Trophoblast cell (in vitro differentiated cells and primary cell): ENCODE measurements at places on chromosomes 7 and 10.

DNA sequence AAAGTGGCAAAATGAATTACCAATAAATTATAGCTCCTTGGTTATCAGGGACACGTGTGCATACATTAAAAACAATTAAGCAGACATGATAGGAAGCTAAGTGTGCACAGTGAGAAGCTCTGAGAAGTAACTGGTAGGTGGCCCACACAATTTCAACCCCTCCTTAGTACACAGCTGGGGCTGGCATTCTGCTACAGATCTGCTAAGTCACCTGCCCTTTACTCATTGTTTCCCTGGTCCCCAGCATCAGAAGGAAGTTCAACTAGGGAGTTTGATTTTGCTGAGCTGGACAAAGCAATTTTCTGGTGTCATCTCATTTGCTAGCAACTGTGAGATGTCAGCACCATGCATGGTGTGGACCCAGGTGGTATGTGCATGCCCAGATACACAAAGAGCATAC, 424.1 kb upstream of the NPVF start:
- H3K36me3 ChIP-seq = no peaks in the 10 kb centered on the region
- no peaks in the 10 kb centered on the region for H3K27me3 ChIP-seq
- no peak overlapping the region for H3K4me3 ChIP-seq
- H3K4me1 ChIP-seq = peaks cover 7% of the 10 kb centered on the region
- no peak overlapping the region for H3K27ac ChIP-seq

- H3K27ac ChIP-seq = no peak overlapping the region
- H3K36me3 ChIP-seq = no peaks in the 10 kb centered on the region
- H3K4me1 ChIP-seq = no peaks in the 10 kb centered on the region
- no peaks in the 10 kb centered on the region for H3K27me3 ChIP-seq
Observed at GRCh38 chr10:88794731-88795130, 7.8 kb upstream of the LIPM start.

- H3K27me3 ChIP-seq = no peaks in the 10 kb centered on the region
- no peak for DNase-seq
- H3K27ac ChIP-seq = no peak overlapping the region
- no peaks in the 10 kb centered on the region for H3K4me1 ChIP-seq
- H3K4me3 ChIP-seq = no peak overlapping the region
Observed at GRCh38 chr7:25476863-25477499, 248.7 kb upstream of the NPVF start.

DNA sequence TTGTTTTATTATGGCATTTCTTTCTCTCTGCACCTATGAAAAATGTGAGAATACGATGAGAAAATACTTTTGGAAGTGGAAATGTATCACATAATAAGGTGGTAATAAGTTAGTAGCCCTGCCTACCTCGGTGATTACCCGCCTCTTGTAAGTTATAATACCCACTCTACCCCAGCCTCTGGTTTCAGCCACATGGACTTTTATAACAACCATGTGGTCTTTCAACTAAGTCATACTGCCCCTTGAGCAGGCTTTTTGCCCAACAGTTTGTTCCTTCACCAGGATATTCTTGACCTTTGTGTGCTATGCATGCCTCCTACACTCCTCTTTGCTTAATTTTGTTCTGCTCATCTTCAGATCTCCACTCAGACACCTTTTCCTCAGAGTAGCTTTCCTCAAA, 470.6 kb upstream of the ZWINT start:
- H3K27ac ChIP-seq = no peak overlapping the region
- H3K36me3 ChIP-seq = no peaks in the 10 kb centered on the region
- no peak overlapping the region for H3K4me3 ChIP-seq
- H3K4me1 ChIP-seq = no peaks in the 10 kb centered on the region

GRCh38 chr10:101709359-101710058, 14.5 kb upstream of the FBXW4 start:
- H3K4me1 ChIP-seq = no peaks in the 10 kb centered on the region
- no peaks in the 10 kb centered on the region for H3K27me3 ChIP-seq
- no peak for DNase-seq
- no peak overlapping the region for H3K27ac ChIP-seq

DNA sequence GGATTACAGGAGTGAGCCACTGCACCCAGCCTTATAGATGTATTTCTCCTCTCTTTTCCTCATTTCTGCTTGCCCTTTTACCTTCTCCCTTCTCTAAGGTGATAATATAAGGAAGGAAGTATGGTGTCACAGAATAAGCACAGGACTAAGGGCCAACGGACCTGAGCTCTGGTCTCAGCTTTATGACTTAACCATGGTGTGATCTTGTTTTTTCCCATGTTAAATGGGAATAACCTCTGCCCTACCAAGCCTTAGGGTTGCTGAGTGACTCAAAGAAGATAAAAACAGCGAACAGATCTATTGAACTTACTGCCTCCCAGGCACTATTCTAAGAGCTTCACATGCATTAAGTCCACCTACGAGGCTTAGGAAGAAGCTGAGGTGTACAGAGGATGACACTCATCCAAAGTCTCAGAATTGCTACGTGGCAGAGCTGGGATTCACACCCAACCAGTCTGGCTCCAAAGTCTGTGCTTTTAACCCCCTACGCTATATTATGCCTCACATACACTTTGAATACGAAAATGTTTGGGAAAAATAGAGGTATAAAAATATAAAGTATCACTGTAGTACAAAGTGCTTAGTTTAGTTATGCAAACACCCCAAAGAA, 5.6 kb downstream of the UROS start:
- DNase-seq = no peak
- H3K27ac ChIP-seq = no peak overlapping the region
- no peak overlapping the region for H3K4me3 ChIP-seq
- H3K27me3 ChIP-seq = no peaks in the 10 kb centered on the region
- peaks cover 3% of the 10 kb centered on the region for H3K36me3 ChIP-seq

DNA sequence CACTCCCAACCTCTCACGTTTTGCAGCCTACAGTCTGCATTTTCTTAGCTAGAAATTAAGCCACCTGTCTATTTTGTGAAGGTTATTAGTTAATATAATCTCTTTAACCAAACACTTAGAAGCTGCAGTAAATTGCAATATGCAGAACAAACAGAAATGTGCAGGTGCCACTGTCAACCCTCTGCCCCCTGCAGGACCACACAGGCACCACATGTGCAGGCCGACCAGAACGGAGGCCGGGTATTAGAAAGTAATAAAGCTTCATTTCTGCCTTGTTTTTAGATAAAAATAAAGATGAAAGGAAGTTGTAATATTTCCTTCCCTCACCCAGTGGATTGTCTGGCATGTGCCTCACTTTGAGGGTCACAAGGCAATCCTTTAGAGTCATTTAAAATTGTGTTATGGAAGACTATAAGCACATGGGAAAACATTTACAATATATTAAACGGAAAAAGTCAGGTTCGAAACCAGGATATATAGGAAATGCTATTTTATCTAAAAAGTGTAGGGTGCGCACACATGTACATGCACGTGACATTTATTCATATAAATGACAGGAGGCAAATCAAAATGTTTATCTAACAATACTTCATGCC, 158.2 kb downstream of the ARHGAP12 start:
- no peak overlapping the region for H3K4me3 ChIP-seq
- no peak for DNase-seq
- no peaks in the 10 kb centered on the region for H3K36me3 ChIP-seq
- H3K4me1 ChIP-seq = peaks cover 18% of the 10 kb centered on the region
- H3K27ac ChIP-seq = no peak overlapping the region
- no peaks in the 10 kb centered on the region for H3K27me3 ChIP-seq

GRCh38 chr10:130926442-130926841, 385.1 kb downstream of the TCERG1L start:
- H3K4me1 ChIP-seq = peaks cover 9% of the 10 kb centered on the region
- no peak overlapping the region for H3K4me3 ChIP-seq
- H3K27me3 ChIP-seq = no peaks in the 10 kb centered on the region
- no peak overlapping the region for H3K27ac ChIP-seq

DNA sequence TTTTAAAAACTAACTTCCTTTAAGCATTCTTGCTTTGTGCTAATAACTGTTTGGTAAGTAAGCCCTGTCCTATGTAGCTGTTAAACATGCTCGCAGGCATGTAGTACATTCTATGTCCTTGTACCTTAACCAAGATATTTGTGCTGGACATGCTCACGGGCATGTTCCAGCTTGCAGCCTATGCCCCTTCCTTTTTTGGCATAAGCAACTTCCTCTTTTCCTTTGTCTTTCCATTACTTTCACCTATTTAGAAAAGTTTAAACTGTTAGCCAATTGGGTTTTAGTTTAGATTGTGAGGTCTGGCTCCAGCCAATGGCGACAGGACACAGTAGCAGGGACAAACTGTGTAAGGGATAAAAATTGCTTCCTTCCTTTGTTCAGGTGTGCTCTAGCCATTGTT, 14.4 kb upstream of the APBB1IP start:
- H3K27ac ChIP-seq = no peak overlapping the region
- H3K36me3 ChIP-seq = no peaks in the 10 kb centered on the region
- no peaks in the 10 kb centered on the region for H3K4me1 ChIP-seq
- H3K27me3 ChIP-seq = no peaks in the 10 kb centered on the region
- no peak overlapping the region for H3K4me3 ChIP-seq
- DNase-seq = no peak

DNA sequence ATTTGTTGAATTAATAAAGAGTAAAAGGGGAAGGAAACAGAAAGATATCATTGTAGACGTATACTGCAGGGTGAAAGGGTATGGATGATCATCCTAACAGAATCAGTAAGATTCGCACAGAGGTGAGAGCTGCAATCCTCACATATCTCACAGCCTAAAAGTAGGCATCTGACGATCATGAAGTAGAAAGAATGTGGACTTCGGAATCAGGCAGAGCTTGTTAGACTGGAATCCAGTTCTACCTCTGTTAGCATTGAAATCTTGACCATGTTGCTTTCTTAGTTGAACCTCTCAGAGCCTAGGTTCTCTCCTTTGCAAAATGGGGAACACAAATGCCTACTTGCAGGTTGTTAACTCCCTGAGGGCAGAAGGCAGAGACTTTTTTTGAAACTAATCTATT, 320.0 kb upstream of the C7orf33 start:
- DNase-seq = peak; percentile 95
- H3K4me3 ChIP-seq = no peak overlapping the region
- peaks cover 5% of the 10 kb centered on the region for H3K4me1 ChIP-seq
- H3K27ac ChIP-seq = peak overlapping the region; percentile 48
- H3K27me3 ChIP-seq = no peaks in the 10 kb centered on the region

- peaks cover 8% of the 10 kb centered on the region for H3K4me1 ChIP-seq
- H3K27ac ChIP-seq = no peak overlapping the region
- no peak for DNase-seq
- no peaks in the 10 kb centered on the region for H3K36me3 ChIP-seq
- no peak overlapping the region for H3K4me3 ChIP-seq
Observed at GRCh38 chr10:64813391-64813790, 1292.2 kb downstream of the REEP3 start.

DNA sequence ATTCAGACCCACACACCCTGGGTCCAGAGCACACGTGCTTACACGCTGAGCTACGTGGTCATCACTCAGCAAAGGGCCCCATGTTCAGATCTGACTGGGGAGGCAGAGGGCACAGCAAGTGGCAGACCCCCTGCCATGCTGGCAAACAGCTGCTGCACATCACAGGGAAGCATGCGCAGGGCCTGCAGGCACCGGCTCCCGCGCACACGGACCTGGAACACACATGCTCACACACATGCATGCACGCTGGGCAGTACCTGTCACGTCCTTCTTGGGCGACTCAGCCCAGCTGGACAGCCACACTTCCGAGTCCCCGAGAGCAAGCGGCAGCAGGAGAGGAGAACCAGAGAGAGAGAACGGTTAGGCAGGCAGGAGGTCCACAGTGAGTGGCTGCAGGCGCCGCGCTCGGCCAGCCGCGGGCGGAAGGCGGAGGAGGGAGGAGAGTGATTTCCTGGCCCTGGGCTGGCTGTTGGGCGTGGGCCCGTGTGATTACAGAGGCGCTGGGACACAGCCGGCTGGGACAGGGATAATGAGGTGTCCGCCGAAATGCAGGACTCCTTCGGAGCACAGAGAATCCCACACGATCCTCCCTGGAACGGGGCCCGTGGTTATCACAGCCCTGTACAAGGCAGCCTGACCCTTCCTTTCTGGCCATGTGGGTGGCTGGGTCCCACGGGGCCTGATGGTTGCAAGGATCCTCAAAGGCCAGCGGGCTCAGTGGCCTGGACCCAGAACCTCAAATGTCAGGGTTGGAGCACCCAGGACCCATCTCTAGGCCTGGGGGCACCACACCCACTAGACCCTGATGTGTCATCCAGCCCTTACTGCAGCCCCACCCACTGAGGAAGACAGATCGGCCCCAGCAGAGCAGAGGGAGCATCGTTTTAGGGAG, 175.1 kb downstream of the NEURL1 start:
- DNase-seq = no peak
- H3K4me1 ChIP-seq = peaks cover 12% of the 10 kb centered on the region
- no peak overlapping the region for H3K4me3 ChIP-seq
- no peaks in the 10 kb centered on the region for H3K36me3 ChIP-seq
- H3K27me3 ChIP-seq = no peaks in the 10 kb centered on the region

GRCh38 chr10:130255777-130256176, 119.6 kb downstream of the GLRX3 start:
- no peaks in the 10 kb centered on the region for H3K4me1 ChIP-seq
- no peak for DNase-seq
- no peak overlapping the region for H3K4me3 ChIP-seq

DNA sequence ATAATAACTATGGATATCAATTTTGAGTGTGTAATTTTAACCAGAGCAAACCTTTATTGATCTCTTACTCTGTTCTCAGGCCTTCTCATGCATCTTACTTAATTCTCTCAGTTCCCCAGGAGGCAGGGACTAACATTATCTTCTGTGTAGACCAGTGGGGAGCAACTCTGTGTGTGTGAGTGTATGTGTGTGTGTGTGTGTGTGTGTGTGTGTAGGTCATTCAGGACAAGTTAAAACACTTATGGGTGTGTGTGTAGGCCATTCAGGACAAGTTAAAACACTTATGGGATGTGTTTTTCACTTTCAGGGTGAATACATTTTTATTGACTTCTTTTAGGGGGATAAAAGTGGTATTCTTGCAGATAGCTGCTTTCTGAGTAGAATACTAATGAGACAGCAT, 145.0 kb downstream of the ADAM12 start:
- H3K4me3 ChIP-seq = no peak overlapping the region
- no peaks in the 10 kb centered on the region for H3K4me1 ChIP-seq
- no peak for DNase-seq
- no peak overlapping the region for H3K27ac ChIP-seq
- no peaks in the 10 kb centered on the region for H3K36me3 ChIP-seq

DNA sequence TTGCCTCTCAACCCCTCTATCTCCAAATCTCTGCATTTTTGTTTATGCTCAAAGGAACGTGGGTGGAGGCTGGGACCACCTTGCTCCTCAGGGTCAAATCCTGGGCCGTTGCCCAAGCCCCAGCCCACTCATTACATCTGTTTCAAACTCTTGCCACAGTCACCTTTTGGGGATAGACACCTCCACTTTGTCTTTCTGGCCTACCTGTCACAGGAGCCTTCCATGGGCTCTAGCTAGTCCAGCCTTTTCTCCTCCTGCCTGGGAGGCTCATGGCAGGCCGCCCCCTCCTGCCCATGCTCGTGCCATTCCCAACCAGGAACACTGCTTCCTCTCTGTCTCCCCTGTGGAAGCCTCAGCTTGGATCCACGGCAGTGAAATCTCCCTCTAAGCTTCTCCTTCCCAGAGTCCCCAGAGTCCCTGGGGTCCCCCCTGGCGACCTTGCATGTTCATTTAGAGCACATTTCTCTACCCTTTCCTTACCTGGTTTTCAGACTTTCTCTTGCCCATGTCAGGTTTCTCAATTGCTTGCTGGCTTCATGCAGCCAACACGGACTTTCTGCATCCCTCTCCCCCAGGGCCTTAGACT, 2.5 kb upstream of the ADAMTS14 start:
- peaks cover 6% of the 10 kb centered on the region for H3K4me1 ChIP-seq
- no peak overlapping the region for H3K27ac ChIP-seq
- DNase-seq = no peak
- H3K36me3 ChIP-seq = no peaks in the 10 kb centered on the region

GRCh38 chr7:114298011-114298410, 116.6 kb upstream of the FOXP2 start:
- H3K4me1 ChIP-seq = no peaks in the 10 kb centered on the region
- no peak overlapping the region for H3K4me3 ChIP-seq
- H3K36me3 ChIP-seq = no peaks in the 10 kb centered on the region
- H3K27me3 ChIP-seq = no peaks in the 10 kb centered on the region
